ENCODE measurements at places on chromosomes 7 and 10.

- no peak for DNase-seq
These were observed 80.0 kb downstream of the SHH start for GRCh38 chr7:155732286-155732685.

DNA sequence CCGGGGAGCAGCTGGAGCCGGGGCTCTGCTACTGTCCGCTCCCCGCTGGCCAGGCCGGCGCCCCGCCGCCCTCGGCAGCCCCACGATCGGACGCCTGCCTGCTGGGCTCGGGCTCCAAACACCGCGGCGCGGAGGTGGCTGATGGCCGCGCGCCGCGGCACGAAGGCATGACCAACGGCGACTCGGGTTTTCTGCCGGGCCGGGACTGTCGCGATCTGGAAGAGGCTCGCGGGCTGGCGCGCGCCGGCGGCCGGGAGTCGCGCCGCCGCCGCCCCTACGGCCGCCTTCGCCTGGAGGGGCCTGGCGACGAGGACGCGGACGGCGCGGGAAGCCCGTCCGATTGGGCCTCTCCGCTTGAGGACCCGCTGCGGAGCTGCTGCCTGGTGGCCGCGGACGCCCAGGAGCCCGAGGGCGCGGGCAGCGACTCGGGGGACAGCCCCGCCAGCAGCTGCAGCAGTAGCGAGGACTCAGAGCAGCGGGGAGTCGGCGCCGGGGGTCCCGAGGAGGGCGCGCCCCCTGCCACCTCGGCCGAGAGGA lies 570 bp downstream of the TBC1D12 start:
- DNase-seq: peak; percentile 49

DNA sequence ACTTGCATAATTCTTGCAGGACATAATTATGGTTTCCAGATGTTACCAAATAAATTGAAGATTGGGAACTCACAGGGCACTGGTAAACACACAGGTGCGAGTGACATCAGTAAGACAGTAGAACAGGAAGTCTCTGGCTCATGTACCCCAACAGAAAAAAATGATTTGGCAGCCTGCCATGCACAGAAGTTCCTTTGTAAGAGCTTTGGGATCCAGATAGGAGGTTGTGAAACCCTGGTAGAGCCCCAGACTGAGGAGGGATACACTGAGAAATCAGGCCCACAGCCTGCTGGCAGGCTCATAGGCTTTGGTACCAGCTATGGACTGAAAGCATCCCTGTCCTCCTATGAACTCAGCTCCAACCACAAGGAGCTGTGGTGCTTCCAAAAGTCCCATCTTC lies 118.0 kb downstream of the COBL start:
- no peak for DNase-seq

DNA sequence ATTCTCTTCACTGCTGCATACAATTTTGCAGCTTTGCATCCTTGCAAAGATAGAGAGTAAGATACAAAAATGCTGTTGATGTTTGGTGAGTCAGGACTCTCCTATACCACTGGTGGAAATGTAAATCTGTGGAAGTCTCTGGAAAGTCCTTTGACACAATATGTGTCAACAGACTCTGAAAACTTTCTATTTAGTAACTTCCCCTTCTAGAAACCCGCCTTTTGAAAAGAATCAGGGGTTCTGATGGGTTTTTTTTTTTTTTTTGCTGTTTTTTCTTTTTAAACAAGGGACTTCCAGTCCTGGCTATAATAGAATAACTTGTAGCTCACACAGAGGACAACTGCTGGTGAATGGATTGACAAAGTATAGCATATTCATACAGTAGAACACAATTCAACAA lies 16.4 kb downstream of the NOD1 start:
- DNase-seq: no peak

GRCh38 chr7:84043661-84044191 lies 150.9 kb downstream of the SEMA3A start:
- DNase-seq: no peak

DNA sequence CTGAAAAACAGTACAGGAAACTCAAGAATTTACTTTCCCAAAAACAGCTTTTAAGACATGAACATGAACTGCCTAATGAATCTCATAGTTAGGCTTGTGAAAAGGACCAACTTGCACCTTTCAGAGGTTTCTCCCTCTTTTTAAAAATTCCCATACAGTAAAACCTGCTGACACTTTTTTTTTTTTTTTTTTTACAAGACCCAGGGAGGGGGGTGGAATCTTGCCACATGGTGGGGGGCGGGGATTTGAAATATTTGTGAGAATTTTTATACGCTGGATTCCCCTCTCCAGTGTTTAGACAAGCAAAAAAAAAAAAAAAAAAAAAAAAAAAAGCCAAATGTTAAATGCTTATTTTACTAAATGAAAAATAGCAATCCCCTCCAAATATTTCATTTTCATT lies 57.4 kb downstream of the HIBADH start:
- DNase-seq: peak; percentile 7

GRCh38 chr7:16046041-16046440 lies 359.6 kb upstream of the MEOX2 start:
- no peak for DNase-seq

DNA sequence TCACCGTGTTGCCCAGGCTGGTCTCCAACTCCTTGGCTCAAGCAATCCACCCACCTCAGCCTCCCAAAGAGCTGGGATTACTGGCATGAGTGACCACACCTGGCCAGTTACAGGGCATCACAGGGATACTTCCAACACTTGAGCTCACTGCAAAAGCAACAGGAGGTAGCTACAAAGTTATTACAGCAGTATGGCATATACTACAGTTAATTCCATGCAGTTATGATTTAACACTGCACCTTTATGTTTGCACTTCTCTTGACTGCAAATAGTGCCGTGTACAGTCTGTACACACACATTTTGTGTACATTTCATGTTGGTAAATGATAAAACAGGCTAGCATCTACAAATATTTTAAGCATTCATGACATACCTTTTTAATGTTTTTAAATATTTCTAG lies 21.3 kb downstream of the SRPK2 start:
- DNase-seq: no peak

DNA sequence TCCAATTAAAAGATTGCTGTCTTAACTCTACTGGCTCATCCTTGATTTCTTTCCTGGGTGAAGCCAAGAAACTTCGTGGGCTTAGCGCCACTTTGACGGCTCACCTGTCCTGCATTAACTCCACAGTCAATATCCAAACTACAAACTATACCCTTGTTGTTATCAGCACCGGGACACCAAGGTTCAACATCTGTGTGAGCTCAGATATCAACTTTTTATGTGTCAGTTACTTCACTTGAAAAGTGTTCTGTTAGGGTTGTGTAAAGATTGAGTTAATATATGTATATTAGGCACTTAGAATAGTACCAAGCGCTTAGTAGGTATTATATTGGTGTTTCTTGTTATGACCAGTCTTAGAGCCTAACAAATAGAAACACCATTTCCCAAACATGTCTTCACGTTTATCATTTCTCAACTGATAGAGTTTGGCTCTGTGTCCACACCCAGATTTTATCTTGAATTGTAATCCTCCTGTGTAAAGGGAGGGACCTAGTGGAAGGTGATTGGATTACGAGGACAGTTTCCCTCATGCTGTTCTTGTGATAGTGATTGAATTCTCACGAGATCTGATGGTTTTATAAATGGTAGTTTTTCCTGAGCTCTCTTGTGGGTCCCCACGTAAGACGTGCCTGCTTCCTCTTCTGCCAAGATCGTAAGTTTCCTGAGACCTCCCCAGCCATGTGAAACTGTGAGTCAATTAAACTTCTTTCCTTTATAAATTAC lies 19.0 kb upstream of the ST8SIA6 start:
- DNase-seq: no peak

GRCh38 chr10:17059197-17059688 lies 70.4 kb downstream of the CUBN start:
- DNase-seq: no peak

- DNase-seq: peak; percentile 77
These were observed 76.9 kb downstream of the RNF216 start for GRCh38 chr7:5704534-5704922.

DNA sequence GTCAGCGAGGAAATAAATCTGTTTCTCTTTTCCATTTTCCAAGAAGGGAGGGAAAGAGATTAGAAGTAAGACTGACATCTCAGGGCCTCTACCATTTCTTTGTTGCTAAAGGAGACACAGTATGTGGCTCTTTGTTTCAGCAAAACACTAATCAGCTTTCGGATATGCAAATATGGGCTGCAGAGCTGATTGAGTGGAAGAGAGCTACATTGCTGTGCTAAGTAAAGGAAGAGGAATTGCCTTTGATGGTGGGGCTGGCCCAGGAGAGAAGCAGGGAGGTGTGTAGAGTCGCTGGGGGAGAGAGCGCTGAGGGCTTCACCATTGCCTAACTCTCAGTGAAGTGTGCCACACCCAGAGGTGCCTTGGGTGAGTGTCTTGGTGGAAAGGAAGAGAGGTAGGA lies 284.8 kb downstream of the SDK1 start:
- DNase-seq: no peak

GRCh38 chr10:79420974-79421688 lies 24.3 kb downstream of the ZCCHC24 start:
- DNase-seq: no peak

DNA sequence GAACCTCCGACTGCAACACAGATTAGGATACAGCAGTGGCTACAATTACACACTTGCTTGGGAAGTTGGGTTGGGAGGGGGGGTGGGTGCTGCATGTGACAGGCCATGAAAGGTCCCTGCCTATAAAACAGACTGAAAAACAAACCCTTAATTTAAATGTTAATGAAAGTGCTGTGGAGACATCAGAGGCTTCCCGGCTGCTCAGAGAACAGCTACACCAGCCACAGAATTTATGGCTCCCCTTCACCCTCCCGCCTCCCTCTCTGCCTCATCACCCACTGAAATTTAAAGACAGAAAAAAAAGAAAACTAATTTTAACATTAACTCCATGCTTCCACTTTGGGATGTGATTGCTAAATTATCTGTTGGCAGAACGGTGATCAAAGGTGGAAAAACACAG lies 34.7 kb downstream of the FBXW4 start:
- DNase-seq: no peak

DNA sequence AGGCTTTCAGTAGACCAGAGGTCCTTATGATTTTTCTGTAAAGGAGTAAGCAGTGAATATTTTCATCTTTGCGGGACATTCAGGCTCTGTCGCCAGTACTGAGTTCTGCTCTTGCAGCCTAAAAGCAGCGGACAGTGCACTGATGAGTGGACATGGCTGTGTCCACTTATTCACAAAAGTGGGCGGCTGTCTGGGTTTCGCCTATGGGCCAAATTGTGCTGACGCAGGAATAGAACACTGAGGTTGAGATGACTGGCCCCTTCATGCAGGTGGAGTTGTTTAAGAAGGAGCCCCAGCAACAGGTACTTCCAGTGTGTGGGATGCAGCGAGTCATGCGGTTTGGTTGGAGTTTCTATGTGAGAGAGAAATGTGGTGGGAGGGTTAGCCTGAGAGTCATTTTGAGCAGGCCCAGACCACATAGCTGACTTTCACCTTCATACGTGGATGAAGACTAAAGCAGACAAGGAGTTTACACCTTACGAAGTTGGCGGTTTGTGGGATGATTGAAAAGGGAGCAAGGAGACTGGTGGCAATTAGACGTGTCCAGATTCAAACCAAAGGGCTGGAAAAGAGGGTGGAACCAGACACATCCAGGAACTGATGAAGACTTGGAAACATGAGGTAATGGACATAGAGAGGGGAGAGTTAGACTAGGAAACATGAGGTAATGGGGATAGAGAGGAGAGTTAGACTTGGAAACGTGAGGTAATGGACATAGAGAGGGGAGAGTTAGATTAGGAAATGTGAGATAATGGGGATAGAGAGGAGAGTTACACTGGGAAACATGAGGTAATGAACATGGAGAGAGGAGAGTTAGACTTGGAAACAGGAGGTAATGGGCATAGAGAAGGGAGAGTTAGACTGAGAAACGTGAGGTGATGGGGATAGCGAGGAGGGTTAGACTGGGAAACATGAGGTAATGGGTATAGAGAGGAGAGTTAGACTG lies 38.2 kb downstream of the WDR37 start:
- DNase-seq: no peak

DNA sequence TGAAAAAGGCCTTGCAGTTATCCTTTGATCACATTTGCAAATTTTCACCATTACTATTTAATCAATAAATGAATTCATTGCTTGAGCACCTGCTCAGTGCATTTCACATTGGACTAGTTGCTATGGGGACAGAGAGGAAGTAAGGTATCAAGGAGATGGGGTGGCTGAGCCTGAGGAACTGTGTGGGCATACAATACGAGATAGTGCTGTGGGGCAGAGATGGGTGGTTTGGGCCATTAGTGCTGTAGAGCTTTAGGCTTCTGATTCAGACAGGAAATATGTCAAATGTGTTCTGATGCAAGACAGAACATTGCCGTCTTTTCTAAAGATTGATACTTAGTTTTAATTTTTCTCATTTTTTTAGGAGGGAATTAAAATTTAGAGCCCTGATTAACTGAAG lies 13.2 kb downstream of the ITGB8 start:
- DNase-seq: no peak

DNA sequence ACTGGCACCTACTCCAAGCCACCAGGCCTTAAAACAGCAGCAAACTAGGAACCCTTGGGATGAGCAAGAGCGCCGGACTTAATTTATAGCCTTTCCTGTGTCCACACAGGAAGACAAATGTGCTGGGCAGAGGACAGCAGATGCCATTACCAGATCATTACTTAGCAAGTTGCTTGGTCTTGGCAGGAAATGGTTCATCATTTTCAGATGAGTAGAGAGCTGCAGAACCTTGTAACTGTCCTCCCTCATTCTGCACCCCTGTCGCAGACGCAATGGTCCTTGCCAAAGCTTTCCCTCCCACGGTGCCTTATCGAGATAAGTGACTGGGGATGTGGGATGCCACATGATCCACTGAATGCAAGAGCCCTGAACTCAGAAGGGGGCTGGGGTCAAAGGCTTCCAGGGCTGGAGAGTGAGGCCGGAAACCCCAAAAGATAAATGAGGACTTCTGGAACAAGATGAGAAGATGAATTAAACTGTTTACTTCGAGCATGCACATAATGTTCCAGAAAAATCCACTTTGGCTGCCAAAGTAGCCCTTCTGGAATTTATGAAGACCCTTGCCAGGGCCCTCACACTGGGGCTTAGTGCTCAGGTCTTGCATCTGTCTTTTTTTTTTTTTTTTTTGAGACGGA lies 145.6 kb upstream of the ZNF32 start:
- DNase-seq: no peak

GRCh38 chr10:26467639-26468038 lies 29.5 kb downstream of the APBB1IP start:
- DNase-seq: no peak

GRCh38 chr7:380139-380485 lies 90.1 kb downstream of the FOXL3 start:
- no peak for DNase-seq

DNA sequence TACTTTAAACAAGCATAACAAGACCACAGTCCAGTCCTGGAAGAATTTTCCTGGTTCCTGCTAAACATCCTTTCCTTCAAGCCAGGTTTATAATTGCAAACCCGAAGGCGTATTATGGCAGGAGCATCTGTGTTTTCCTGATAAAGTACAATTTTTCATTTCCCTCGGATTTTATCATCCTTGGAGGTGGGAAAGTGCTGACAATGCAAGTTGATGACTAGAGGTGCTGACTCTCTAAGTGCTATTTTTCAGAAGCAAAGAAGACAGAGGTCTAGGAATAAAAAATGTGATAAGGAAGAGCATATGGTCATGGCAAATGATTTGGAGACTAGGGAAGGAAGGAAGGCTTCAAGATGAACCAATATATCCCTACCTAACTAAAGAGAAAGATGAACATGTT lies 703.2 kb upstream of the LRRN3 start:
- DNase-seq: no peak

Data from A549 (cell line).